Stimulated activated naive CD4-positive, alpha-beta T cell treated with Interleukin-2 at 50 U/mL for 16 hours (primary cell): ENCODE measurements at places on chromosomes 5 and 9.
A peak's percentile ranks its signal among the peaks of the same experiment; 100 is the strongest.

DNA sequence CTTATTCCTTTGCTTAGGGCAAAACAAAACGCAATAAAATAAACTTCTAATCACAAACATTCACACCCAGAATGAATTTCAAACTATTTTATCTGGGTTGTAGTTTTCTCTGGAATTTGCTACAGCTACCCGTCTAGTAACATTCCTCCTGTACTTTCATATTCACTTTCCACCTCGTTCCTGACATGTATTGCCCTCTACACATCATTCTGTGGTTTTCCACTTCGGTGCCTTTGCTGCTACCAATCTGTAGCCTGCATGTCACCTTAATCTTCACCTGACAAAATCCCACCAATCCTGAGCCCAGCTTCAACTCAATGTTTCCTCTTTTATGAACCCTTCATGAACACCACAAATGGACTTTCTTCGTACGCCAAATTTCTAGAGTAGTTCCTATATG is 694.1 kb upstream of the C9orf72 start:
- no peak for DNase-seq

- DNase-seq, result no peak
Measured at GRCh38 chr9:131810351-131811170, 70.7 kb upstream of the RAPGEF1 start.

DNA sequence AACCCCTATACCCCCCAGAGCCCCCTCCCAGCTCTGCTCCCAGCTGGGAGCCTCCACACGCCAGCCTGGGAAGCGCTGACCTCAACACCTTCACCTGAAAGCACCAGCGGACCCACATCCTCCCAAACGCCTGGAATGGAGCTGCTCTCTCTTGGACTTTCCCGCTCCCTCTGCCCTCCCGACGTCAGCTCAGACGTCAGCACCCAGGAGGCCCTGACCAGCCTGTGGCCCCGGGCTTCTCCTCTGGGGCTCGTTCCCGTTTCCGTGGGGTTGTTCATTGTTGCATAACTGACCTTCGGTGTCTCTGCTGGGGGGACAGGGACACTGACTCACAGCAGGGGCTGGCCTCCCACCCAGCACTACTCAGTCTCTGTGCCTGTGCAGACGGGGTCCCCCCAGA is 35.0 kb upstream of the SLC6A3 start:
- no peak for DNase-seq

- peak; percentile 22 for DNase-seq
Measured at GRCh38 chr5:96660971-96661854, 963 bp upstream of the CAST start.

- DNase-seq, result no peak
Measured at GRCh38 chr9:20552874-20553557, 69.3 kb downstream of the MLLT3 start.

DNA sequence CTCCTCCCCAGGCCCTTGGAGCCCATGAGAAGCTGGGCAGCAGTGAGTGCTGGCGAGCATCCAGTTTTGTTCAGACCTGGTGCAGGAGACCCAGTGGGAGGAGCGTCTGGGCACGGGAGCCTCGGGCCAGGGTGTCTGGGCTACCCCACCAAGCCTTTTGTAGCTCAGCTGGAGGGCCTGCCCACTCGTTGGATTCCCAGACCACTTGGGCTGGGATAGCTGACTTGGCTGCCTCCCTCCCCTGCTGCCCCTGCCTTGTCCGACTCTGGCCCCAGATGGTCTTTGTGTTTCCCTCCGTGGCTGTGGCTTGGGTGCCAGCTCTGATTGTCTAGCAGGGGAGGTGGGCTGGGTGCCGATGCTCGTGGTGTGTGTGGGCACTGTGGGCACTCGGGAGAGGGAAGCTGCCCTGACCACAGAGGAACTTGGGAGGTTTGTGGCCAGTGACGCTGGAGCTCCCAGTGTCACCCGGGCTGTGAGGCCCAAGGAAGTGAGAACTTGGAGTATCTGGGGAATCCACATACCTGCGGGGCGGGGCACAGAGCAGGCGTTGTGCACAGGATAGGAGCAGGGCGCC is 47.3 kb downstream of the WNK2 start:
- DNase-seq, result no peak

- no peak for DNase-seq
Measured at GRCh38 chr5:155727512-155728145, 599.3 kb upstream of the SGCD start.

- DNase-seq, result no peak
Measured at GRCh38 chr9:722388-722980, 119.0 kb upstream of the DMRT1 start.

GRCh38 chr5:173191561-173191960 is 43.4 kb downstream of the NKX2-5 start:
- no peak for DNase-seq

GRCh38 chr5:36590513-36591286 is 15.7 kb upstream of the SLC1A3 start:
- DNase-seq, result no peak

DNA sequence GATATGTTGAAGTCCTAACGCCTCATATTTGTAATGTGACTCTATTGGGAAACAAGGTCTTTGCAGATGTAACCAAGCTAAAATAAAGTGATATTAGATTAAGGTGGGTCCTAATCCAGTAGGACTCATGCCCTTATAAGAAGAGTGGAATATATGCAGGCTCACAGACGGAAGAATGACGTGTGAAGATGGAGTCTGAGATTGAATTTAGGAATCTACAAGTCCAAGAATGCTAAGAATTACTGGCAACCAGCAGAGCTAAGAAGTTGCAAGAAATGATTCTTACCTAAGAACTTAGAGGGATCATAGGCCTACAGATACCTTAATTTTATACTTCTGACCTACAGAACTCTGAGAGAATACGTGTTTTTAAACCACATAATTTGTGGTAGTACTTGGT is 350.0 kb upstream of the ST8SIA4 start:
- no peak for DNase-seq

GRCh38 chr9:125133403-125134329 is 9.7 kb downstream of the SCAI start:
- no peak for DNase-seq

- no peak for DNase-seq
Measured at GRCh38 chr9:93457006-93457405, 3.6 kb upstream of the FAM120AOS start.

DNA sequence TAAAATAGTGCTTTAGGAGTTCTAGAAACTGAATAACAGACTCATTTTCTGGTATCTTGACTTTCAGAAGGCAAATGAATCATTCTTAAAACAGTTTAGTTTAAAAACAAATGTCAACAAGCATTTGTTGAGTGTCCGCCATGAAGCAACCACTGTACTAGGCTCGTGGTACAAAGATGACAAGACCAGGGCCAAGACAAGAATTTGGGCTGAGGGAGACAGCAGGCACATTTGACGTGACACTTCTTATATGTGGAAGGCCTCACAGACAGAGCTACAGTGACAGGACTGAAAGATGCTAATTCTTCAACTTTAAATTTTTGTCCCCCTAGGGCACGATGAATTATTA is 14.4 kb upstream of the ZNF131 start:
- peak; percentile 7 for DNase-seq

DNA sequence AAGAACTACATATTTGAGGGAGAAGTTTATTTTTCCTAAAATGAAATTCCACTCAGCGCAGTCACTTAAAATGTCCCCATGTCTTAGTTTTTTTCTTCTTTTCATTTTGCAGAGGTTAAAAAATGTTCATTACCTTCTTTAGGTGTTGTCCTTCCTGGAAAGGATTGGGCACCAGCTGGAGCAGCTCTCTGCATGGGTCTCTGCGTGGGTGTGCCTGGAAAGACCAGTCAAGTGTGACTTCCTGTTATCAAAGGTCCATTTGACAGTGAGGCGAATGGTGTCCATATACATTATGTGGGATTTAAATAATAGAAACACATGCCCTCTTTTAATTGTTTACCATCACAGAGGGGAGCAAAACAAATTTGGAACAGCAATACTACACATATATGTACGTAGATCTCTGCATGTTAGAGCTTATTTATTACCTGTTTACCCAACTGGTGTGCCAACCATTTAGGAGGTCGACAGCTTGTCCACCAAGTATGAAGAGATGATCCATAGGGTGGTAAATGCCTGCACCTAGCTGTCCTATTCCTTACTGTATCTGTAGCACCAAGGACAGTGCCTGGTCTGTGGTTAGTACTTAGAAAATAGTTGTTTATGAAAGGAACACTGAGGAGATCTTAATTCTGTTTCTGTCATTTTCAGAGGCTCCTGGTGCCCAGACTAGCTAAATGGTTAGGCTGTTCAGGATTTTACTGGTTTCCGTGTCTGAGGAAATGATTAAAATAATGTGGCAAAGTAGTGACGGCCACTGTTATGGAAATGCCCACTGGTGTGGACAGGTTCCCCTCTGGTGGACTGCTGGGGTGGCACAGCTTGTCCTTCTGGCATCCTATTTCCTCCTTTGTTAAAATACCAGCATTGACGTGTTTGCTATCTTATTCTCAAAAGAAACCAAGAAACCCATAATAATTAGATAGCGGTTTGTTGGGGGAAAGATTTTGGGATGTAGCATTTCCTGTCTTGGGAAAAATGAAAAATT is 200.4 kb downstream of the MAST4 start:
- DNase-seq, result no peak

- DNase-seq, result no peak
Measured at GRCh38 chr5:168311061-168311566, 19.7 kb downstream of the WWC1 start.

- DNase-seq, result peak; percentile 58
Measured at GRCh38 chr5:157252711-157253465, 13.0 kb upstream of the CYFIP2 start.
